Stimulated activated CD8-positive, alpha-beta memory T cell treated with anti-CD3 and anti-CD28 coated beads, Interleukin-15, amount 100 ng/mL, for 24 hours (primary cell): ENCODE measurements at places on chromosomes 2 and 18.

DNA sequence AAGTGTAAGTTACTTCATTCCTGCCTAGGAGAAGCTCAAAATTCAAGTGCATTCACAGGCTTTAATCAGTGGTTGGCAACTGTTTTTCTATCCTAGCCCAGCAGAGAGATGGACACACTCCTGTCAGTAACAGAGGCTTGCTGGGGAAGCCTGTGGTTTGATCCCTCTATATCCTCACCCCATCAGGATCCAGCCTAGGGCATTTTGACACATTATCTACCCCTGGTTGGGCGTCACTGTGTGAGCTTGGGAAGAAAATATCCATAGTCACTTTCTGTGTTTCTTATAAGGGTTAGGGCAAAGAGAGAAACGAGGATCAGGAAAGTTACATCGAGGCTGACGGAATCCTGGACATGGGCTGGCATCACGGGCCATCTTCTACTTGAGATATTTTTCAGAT is 10.0 kb downstream of the NT5DC4 start:
- DNase-seq: no peak

DNA sequence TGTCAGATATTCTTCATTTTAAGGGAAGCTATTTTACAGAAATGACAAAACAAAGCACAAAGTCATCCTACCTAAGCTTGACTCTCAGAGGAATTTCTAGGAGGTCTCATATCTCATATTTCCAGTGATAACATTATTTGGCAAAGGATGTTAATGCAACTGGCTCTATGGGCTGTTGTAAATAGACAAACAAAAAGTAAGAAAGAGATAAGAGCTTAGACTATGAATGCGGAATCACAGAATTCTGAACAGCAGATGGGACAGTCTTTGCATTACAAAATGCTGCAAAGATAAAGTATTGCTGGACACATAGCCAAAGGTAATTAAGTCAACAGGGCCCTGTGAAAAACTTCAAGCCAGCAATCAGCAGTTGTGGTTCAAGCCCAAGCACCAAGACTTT is 23.9 kb downstream of the PIAS2 start:
- no peak for DNase-seq

- no peak for DNase-seq
These were observed 38.1 kb upstream of the NTSR2 start for GRCh38 chr2:11708106-11708505.

DNA sequence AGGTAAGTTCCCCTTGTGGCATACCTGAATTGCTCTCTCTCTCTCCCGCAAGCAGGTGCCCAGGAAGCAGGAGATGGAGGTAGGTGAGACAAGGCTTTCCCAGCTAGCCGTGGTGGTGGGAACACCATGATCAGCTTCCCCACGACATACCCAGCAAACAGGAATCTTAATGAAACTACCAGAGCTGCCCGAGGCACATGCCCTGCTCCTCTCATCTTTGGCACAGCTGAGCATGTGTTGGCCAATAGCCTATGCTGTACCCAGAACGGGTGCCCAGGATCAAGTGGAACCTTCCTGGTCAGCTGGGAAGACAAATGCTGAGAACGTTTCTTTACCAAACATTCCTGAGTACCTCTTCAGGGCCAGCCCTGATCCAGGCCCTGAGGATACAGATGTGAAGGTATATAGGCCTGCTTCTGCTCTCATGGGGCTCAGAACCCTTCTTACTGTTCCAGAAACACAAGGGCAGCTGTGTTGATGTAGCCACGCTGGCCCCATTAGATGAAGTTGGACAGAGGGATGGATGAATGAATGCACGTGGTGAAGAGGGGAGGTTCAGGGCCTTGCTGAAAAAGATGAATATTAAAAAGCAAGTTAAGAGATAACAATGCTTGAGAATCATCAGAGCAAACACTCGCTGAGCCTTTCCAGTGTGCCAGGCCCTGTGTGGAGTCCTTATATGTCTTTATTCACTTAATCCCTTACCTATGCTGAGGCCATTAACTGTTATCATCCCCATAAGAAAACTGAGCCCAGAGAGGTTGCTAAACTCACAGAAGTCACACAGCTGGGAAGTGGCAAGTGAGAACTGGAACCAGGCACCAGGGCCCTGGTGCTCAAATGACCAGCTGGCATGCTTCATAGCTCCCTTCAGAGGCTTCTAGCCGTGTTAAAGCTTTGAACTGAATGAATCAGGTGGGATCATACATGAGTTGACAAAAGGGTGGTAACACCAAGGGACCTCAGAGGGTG is 68.8 kb upstream of the TMEM247 start:
- no peak for DNase-seq

DNA sequence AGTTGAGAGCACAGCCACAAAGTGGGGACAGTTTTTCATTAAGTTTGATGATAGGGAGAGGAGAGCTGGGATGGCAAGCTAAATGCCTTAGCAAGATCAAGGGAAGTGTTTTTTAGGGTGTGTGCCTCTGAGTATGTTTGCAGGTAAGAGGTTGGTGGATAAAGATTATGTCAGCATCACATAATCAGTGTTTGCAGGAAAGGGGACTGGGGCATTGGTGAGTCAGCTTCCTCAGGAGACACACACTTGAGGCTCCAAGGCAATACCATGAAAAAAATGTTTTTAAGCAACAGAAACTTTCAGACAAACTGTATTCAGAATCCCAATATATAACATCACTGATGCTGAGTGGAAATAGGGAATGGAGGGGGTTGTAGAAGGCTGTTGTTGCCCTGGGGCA is 25.4 kb upstream of the DTNB start:
- no peak for DNase-seq

DNA sequence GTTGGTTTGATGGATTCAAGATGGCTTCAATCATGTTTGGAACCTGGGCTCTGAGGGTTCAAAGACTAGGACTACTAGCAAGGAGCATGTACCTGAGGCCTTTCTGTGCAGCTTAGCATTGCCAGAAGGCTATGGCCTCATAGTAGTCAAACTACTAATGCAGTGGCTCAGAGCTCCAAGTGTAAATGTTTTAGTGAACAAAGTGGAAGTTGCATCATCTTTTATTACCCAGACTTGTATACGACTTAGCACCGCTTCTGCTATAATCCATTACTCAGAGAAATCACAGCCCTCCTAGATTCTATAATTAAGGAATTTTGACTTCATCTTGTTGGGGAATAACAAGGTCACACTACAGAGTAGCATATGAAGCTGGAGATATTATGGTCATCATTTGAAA is 210.5 kb downstream of the ERBB4 start:
- no peak for DNase-seq

DNA sequence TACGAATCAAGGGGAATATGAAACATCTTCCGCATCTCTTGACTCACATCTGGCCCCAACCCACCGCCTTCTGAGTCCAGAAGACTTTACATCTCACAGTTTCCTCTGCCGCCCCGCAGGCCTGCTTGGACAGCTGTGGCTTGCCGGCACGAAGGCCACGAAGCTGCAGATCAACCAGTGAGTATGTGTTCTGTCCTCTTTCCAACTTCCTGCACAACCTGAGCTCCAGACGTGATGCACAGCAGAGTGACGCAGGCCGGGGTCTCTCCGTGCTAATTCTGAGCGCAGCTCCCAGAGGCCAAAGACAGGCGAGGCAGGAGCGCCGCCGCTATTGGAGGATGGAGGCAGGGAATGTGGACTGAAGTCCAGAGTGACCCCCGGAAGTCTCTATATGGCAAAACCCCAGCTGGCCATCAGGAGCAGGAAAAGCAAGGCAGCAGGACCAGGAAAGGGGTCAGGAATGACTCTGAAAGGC is 93.5 kb downstream of the ZCCHC2 start:
- DNase-seq: no peak

DNA sequence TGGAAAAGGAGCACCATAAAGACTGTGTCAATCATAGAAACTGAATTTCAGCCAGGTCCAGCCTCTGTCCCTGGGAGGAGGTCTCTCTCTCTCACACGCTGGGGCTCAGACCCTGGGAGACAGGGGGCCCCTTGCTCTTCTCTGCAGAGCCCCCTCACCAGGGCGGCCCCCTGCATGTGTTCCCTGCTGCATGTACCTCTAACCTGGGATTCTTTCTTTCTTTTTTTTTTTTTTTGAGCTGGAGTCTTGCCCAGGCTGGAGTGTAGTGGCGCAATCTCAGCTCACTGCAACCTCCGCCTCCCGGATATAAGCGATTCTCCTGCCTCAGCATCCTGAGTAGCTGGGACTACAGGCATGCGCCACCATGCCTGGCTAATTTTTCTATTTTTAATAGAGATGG is 46.5 kb downstream of the TPO start:
- no peak for DNase-seq

GRCh38 chr18:48027401-48027963 is 97.0 kb upstream of the SMAD2 start:
- no peak for DNase-seq
